Stimulated activated CD8-positive, alpha-beta memory T cell treated with anti-CD3 and anti-CD28 coated beads, Interleukin-7, amount 100 ng/mL, for 1 hour (primary cell): ENCODE measurements at places on chromosomes 6 and 20.

DNA sequence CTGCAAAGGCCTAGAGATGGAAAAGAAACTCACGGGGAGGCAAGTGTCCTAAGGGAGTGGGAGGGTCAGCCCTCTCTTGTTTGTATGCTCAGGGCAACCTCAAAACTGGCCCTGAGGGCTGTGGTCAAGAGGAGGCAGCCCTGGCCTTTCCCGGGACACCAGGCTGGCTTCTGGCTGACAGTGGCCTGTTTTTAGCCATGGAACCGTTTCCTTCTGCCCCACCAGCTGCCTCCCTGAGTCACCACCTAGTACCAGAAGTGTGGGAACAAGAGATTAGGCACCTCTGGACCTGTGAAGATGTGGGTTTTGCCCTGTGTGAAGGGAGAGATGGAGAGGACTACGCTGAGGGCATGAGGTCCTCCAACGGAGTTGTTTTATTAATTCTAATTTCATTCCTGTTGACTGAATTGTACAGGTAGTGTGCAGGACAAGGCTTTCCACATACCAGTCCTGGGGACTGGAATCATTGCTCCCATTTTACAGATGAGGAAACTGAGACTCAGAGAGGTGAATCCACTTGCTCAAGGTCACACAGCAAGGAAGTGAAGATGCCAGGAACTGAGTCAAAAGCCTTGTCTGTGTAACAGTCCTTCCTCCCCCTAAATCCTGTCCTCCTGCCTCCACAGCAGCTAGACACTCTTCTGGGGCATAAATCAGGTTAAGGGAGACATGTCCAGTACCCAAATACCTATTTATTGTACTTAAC, 5.5 kb downstream of the FOXS1 start:
- DNase-seq: no peak

DNA sequence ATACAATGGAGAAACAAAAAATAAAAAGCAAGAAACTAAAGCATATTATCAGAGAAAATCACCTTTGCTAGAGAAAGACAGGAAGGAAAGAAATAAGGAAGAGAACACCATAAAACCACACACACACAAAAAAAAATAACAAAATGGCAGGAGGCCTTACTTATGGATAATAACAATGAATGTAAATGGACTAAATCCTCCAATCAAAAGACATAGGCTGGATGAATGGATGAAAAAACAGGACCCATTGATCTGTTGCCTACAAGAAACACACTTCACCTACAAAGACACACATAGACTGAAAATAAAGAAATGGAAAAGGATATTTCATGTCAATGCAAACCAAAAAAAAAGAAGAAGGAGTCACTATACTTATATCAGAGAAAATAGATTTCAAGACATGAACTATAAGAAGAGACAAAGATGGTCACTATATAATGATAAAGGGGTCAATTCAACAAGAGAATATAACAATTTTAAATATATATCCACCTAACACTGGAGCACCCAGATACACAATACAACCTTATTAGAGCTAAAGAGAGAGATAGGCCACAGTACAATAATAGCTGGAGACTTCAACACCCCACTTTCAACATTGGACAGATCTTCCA, 693.6 kb downstream of the HACE1 start:
- no peak for DNase-seq

GRCh38 chr20:58886546-58886945, 34.0 kb downstream of the GNAS start:
- DNase-seq: no peak

- DNase-seq: no peak
Observed at GRCh38 chr20:57503035-57503658, 21.8 kb downstream of the CTCFL start.
